ENCODE measurements at places on chromosomes 6 and 20.

- peak; percentile 58 for DNase-seq
Measured at GRCh38 chr6:26033085-26033940, 53.9 kb upstream of the HFE start.

GRCh38 chr6:55782275-55782674 is 93.1 kb downstream of the BMP5 start:
- DNase-seq, result no peak

DNA sequence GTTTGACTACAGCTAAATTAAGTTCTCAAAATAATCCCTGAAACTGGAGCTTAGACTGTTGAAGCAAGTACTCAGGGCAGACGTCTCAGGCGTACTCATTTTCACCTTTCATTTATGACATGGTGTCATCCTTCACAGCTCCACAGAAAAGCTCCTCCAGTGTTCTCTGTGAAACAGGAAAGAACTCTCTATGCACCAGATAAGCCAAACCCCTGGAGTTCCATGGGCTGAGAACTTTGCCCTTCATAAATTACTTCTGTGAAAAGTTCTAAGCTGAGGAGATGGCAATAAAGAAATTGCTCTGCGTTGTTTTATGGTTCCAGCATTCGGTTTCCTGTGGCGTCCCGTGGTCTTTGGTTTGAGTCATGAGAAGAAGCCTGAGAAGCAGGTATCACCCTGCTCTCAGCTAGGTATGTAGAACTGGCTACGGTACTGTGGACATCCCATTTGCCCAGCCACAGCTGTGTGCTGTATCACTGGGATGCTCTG is 20.2 kb upstream of the RREB1 start:
- DNase-seq, result no peak

DNA sequence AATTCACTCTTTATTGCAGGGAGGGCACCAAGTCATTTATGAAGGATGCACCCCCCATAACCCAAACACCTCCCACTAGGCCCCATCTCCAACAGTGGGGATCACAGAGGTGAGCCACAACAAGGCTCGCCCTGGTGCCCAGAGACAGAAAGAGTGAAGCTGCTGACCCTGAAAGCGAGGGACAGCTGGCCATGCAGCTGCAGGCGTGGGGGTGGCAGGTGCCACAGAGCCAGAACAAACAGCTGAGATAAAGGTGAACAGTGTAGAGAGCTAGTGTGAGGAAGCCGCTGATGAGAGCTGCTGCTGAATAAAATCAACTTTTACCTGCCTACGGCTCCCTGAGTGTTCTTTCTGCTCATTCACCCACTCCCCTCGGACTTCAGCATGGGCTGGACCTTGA is 18.8 kb upstream of the RGS17 start:
- DNase-seq, result no peak

GRCh38 chr6:46949632-46950280 is 28.0 kb upstream of the ADGRF5 start:
- no peak for DNase-seq

DNA sequence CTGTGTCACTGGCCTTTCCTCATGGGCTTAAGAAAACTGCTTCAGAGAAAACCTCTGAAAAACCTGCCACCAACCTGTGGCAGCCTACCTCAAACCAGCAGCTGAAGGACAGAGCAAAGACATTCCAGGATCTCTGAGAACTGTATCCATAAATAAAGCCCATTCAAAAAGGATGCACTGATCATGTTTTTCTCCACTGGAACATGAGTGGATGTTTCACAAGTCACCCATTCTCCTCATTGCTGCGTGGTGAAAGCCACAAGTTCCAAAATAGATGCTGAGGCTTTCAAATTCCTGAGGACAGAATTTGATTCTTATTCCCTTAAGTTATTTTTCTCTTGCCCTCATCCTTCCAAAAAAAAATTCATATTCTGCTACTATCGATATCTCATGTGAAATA is 280.6 kb downstream of the KHDC1L start:
- no peak for DNase-seq

DNA sequence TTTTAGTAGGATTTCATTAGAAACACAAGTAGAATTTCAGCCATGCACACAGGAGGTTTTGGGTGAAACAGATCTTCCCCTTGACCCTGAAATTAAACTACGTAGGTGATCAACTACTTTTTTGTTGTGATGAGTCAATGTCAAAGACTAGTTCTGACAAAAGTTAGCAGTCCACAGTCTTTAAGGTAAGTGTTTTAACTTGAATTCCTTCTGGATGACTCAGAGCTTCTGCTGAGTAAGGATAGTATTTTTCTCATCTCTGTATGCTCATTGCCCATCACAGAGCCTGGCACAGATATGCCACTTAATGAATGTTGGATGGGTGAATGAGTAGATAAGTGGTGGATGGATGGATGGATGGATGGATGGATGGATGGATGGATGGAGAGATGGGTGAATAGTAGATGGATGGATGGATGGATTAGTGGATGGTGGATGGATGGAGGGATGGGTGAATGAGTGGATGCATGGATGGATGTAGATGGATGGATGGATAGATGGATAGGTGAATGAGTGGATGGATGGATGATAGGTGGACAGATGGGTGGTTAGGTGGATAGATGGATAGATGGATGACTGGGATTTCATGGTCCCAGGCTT is 165.3 kb downstream of the ZMYND8 start:
- DNase-seq, result no peak

GRCh38 chr6:158174514-158174913 is 6.4 kb downstream of the GTF2H5 start:
- DNase-seq, result no peak

GRCh38 chr6:7880718-7881107 is 29.9 kb downstream of the TXNDC5 start:
- DNase-seq, result no peak

- DNase-seq, result no peak
Measured at GRCh38 chr6:127434651-127435050, 24.5 kb downstream of the KIAA0408 start.

- DNase-seq, result no peak
Measured at GRCh38 chr6:127302728-127303660, 36.3 kb downstream of the RNF146 start.

GRCh38 chr6:125123468-125124048 is 30.0 kb upstream of the TPD52L1 start:
- DNase-seq, result no peak

DNA sequence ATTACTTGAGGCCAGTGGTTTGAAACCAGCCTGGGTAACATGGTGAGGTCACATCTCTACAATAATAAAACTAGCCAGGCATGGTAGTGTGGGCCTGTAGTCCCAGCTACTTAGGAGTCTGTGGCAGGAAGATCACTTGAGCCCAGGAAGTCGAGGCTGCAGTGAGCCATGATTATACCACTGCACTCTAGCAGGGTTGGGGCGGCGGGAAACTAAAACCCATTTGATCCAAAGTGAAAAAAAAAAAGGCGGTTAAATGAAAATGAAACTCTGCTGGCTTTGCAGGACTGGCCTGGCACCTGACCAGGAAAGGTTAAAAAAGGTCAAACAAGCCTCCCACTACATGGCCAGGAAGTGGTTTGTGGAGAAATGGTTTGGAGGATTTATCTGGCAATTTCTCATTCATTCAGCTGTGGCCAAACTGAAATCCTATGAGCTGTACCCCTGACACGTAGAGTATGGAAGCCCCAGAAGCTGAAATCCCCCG is 36.6 kb downstream of the MTRES1 start:
- DNase-seq, result no peak

DNA sequence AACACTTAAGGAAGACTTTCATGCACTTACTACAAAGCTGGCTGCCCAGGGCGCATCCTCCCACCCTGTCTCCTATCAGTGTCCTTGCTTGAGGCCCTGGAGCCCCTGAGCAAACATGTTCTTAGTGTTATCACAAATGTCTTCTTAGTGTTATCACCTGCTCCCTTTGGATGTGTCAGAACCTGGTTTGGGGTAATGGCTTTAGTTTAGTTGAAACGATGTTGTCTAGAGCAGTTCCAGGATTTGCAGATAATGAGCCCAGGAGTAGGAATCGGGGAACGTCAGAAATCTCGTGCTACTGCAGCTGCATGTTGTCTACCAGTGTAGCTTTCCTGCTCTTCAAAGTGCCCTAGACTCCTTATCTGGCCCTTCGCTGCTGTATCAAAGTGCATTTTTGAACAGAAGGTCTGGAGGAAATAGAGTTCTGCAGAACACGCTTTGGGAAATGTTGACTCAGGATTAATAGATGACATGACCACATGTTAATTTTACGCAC is 69.6 kb downstream of the PHACTR2 start:
- DNase-seq, result no peak

- DNase-seq, result no peak
Measured at GRCh38 chr6:45655745-45656476, 278.2 kb upstream of the SUPT3H start.

DNA sequence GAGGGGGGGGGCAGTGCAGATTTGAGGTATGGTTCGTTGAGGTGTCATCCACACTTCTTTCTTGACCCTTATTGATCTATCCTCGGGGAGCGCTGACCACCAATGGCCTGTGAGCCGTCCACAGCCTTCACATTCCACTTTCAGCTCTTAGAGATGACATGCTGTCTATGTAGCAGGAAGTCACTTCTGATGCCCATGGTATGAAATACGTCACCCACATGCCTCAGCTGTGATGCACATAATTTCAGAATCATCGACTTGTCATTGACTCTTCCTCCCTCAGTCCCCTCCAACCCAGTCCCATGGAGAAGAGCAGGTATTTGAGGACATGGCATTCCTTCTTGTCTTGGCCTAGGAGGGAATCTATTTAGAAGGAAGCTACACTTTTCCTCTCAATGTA is 4.7 kb upstream of the ADGRF5 start:
- DNase-seq, result no peak

DNA sequence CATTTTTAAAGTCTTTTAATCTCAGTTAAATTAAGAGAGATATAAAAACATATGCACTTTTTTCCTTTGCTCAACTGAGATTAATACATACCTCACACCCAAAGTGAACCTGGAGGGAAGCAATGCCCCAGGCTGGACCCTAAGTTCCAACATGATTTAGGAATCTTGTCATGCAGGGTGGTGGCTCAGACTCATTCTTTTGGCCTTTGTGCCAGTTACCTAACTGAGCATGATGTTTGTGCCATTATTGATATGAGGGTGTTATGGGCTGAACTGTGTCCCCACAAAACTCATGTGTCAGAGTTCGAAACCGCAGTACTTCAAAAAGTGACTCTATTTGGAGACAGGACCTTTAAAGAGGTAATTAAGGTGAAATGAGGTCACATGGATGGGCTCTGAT is 188.0 kb downstream of the ARHGAP18 start:
- DNase-seq, result no peak

GRCh38 chr20:47531458-47531857 is 29.8 kb downstream of the NCOA3 start:
- DNase-seq, result no peak

GRCh38 chr6:116144605-116145004 is 18.7 kb upstream of the COL10A1 start:
- DNase-seq, result no peak

GRCh38 chr6:133207754-133208153 is 33.4 kb upstream of the EYA4 start:
- DNase-seq, result no peak

- peak; percentile 6 for DNase-seq
Measured at GRCh38 chr6:145587334-145587733, 148.0 kb downstream of the EPM2A start.

GRCh38 chr20:23142162-23143050 is 56.3 kb upstream of the CD93 start:
- no peak for DNase-seq

- no peak for DNase-seq
Measured at GRCh38 chr6:20916086-20916485, 381.8 kb downstream of the CDKAL1 start.

- no peak for DNase-seq
Measured at GRCh38 chr20:2227861-2228260, 67.9 kb upstream of the TGM3 start.

DNA sequence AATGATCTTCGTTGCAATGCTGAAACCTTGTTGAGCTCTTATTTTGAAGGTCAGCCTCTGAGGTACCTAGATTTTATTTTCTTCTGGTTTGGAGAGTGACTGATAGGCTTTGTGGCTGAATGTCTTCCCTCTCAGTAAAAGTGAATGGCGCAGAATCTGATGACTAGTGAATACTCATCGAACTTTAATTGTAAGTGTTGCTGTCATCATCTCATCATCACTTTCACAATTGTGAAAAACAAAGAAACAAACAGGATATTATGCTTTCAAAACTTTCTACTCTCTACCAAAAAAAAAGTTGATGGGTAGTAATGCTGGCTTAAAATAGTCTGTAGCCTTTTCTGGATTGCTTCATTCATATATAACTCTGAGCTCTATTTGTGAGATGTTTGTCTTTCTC is 239.5 kb upstream of the RAB32 start:
- no peak for DNase-seq

DNA sequence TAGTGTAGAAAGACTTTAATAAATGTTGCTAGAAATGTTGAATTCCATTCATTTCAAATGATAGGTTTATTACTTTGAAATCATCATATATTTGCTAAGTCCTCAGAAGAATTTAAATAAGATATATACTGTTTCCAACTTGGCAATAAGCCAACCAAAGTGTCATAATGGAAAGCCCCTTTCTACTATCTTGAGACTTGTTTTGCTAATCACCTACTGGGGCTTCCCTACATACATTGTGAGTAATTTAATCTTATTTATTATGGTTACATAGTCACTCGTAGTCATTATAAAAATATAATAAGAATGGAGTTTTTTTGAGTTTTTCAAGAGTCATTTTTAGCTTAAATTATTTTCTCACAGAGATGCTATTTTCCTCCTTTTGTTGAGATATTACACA is 20.7 kb downstream of the COL19A1 start:
- DNase-seq, result no peak

DNA sequence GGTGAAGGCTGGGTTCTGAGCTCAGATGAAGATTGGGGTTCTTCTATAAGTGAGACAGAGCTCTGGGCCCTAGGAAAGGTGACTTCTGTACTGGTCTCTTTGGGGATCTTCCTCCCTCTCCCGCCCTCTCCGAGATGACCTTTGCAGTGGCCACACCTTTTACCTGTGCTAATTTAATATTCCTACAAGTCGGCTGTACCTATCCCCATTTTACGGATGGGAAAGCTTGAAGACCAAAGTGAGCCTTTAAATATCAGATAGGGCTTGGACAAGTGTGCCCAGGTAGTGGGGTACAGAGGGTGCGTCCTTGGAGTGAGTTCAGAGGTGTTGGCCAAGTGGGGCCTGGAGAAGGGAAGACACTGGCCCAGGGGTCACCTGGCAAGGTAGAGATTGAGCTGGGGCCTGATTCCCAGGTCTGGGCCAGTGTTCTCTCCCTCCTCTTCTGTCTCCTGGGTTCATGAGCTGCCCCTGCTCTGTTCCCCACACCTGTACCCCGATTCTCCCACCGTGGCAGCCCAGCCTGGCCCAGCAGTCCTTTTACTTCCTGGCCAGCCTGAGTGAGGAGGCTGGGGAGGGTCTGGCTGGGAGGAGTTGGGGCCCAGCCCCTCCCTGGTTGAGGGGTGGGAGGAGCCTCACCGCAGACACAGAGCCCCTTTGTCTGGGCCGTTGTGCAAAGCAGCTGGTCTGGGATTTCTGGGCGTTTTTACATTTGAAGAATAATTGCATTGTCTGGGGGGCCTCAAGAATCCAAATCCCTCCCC is 152.1 kb upstream of the RNF24 start:
- no peak for DNase-seq

GRCh38 chr6:167781868-167782267 is 44.8 kb upstream of the AFDN start:
- DNase-seq, result no peak
